ENCODE measurements at places on chromosomes 7 and 10. TPM values are rescaled to one million over a fixed set of nuclear protein-coding genes. Genes with fewer than 3 reads are reported as not detected.

The UBE2H gene
- 46.4 TPM for total RNA-seq

The SUGCT gene
- total RNA-seq = 5.0 TPM

The SEC31B gene
- 0.29 TPM for total RNA-seq

The ANXA7 gene
- total RNA-seq = 159 TPM

The CRPPA gene
- total RNA-seq = 0.89 TPM

The AMZ1 gene
- total RNA-seq = 1.7 TPM

The NUTM2E gene
- not detected for total RNA-seq

The TAS2R5 gene
- not detected for total RNA-seq

The GRIFIN gene
- total RNA-seq = not detected

The PNLIP gene
- not detected for total RNA-seq

The AGBL3 gene
- 2.1 TPM for total RNA-seq

The SPDYE16 gene
- not detected for total RNA-seq

The TDRD1 gene
- not detected for total RNA-seq

The ANXA8L1 gene
- 2.7 TPM for total RNA-seq

The CLRN3 gene
- total RNA-seq = not detected

The PCDH15 gene
- total RNA-seq = not detected

The MYPN gene
- 11.0 TPM for total RNA-seq

The ZFYVE27 gene
- 8.7 TPM for total RNA-seq

The AHR gene
- total RNA-seq = 36.9 TPM

The SPDYE2 gene
- not detected for total RNA-seq

The UTF1 gene
- total RNA-seq = not detected

The GIMAP4 gene
- not detected for total RNA-seq

The AKR1C1 gene
- 11.7 TPM for total RNA-seq

The C10orf67 gene
- 0.53 TPM for total RNA-seq

The GRB10 gene
- total RNA-seq = 22.0 TPM

The GPR85 gene
- 3.4 TPM for total RNA-seq

The HMX2 gene
- total RNA-seq = not detected

The NEBL gene
- total RNA-seq = 3.7 TPM

The MAGI2 gene
- total RNA-seq = 1.7 TPM

The PRSS2 gene
- total RNA-seq = not detected

The JAKMIP3 gene
- total RNA-seq = 0.35 TPM

The CNPY1 gene
- total RNA-seq = not detected

The MBL2 gene
- total RNA-seq = not detected

The ANKRD1 gene
- 0.58 TPM for total RNA-seq

The PGAM2 gene
- total RNA-seq = not detected

The BLOC1S2 gene
- total RNA-seq = 54.2 TPM

The CPA5 gene
- not detected for total RNA-seq

The OR2A1 gene
- total RNA-seq = not detected

The HHEX gene
- total RNA-seq = 3.9 TPM

The COL28A1 gene
- total RNA-seq = under 0.01 TPM

The CALN1 gene
- total RNA-seq = not detected

The UNCX gene
- total RNA-seq = not detected

The PARD3 gene
- total RNA-seq = 33.5 TPM

The ANKRD30A gene
- not detected for total RNA-seq

The MRLN gene
- total RNA-seq = not detected

The MOGAT3 gene
- not detected for total RNA-seq

The TAS2R3 gene
- not detected for total RNA-seq

Data from myometrial cell (primary cell).